ENCODE measurements at places on chromosomes 12 and 14.

- H3K4me3 ChIP-seq: no peak overlapping the region
- peaks cover 23% of the 10 kb centered on the region for H3K27me3 ChIP-seq
- DNase-seq: no peak
Measured at GRCh38 chr14:23186913-23187654, 3.6 kb upstream of the SLC7A8 start.

GRCh38 chr14:103318750-103319419 is 15.2 kb upstream of the EIF5 start:
- DNase-seq: no peak
- no peaks in the 10 kb centered on the region for H3K4me1 ChIP-seq
- H3K36me3 ChIP-seq: peaks cover 2% of the 10 kb centered on the region
- no peak overlapping the region for H3K27ac ChIP-seq
- no peak overlapping the region for H3K4me3 ChIP-seq

DNA sequence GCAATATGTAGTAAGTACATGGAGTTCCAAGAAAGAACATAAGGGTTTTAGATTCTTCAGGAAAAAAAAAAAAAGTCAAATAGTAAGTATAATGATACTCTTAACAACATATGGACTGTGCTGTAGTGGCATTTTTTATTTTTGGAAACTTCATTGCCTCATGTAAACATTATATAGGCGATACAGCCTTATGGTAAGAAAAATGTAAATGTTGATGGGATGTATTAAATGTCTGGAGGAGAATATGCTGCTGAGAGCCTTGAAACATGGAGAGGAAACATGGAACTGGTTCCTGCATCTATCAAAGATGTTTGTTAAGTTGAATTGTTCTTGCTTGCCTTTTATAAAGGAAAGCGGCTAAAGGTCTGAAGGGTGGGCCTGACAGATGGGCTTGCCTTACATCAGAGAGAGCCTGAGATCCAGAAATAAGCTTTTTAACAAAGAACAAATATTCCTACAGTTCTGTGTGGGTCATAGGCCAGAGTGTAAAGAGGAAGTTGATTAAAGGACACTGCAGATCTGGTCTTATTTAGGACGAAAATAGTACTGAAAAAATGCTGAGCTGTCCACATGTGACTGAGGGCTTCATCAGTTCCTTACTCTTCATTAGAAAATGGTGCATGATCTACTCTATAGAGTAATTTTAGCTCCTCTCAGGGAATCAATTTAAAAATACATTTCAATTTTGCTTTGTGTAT is 448.1 kb upstream of the DCN start:
- H3K36me3 ChIP-seq: no peaks in the 10 kb centered on the region
- H3K4me1 ChIP-seq: no peaks in the 10 kb centered on the region
- no peak overlapping the region for H3K4me3 ChIP-seq
- no peak for DNase-seq
- no peak overlapping the region for H3K27ac ChIP-seq

DNA sequence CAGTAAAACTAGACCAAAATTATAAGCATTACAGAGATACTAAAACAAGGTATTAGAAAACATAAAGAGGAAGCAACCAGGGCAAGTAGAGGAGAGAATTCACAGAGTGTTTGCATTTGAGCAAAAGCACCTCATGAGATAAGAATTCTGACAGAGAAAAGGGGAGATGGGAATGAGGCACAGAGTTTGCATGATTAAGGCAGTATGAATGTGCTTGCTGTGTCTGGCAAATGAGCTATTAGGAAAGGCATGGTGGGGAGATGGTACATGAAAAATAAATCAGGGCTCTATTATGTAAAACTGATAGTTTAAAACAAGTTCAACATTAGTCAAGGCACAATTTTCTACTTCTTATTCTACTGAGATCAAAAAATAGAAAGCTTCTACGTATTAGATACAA is 23.1 kb downstream of the GARIN6 start:
- H3K4me3 ChIP-seq: no peak overlapping the region
- no peaks in the 10 kb centered on the region for H3K4me1 ChIP-seq
- H3K36me3 ChIP-seq: no peaks in the 10 kb centered on the region
- H3K27me3 ChIP-seq: no peaks in the 10 kb centered on the region

DNA sequence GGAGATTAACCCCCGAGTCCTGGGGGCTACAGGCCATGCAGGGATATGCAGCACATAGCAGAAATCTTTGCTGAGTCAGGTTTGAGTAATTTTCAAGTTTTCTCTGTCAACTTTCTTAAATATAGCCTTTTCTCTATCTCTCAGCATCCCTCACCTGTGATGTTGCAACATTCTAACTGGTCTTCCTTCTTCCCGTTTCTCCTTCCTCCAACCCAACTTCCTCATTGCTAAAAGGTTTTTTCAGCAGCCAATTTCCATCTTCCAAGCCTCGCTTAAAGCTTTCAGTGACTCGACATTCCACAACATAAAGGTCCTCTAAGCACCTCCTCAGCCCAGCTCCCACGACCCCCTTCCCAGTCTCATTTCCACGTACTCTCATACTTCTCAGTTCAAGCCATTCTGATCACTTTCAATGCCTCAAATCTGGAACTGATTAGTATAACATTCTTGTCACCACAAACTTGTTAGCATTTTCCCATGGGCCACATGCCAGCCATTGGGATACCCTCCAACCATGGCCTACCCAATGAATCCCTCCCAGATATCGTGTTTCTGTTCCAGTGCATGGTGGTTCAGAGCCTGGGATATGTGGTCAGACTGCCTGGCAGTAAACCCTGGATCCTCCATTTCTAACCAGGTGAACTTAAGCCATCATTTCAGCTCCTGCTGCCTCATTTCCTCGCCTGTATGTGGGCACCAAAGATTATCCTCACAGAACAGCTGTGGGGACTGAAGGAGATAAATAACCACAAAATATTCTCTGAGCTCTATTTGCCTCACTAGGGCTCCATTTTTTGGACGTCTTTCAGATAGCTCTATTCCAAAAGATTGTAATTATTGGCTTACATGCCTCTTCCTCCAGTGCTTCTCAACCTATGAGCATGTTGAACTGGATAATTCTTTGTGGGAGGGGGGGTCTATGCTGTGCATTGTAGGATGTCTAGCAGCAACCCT is 65.8 kb downstream of the KCNK10 start:
- H3K4me1 ChIP-seq: no peaks in the 10 kb centered on the region
- no peak for DNase-seq
- H3K27me3 ChIP-seq: peaks cover 72% of the 10 kb centered on the region
- no peak overlapping the region for H3K4me3 ChIP-seq
- no peak overlapping the region for H3K27ac ChIP-seq
- peaks cover under 1% of the 10 kb centered on the region for H3K36me3 ChIP-seq

DNA sequence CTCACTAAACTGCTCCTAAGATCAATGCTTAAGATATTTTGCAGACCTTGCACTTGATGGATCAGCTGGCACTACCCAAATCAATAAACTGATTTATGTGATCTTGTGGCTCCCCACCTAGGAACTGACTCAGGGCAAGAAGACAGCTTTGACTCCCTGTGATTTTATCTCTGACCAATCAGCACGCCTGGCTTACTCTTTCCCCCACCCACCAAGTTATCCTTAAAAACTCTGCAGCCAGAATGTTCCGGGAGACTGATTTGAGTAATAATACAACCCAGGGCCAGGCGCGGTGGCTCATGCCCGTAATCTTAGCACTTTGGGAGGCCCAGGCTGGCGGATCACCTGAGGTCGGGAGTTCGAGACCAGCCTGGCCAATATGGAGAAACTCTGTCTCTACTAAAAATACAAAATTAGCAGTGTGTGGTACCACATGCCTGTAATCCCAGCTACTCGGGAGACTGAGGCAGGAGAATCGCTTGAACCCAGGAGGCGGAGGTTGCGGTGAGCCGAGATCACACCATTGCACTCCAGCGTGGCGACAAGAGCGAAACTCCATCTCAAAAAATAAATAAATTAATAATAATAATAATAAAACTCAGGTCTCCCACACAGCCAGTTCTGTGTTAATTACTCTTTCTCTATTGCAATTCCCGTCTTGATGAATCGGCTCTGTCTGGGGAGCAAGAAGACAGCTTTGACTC is 12.0 kb downstream of the MORN3 start:
- H3K4me3 ChIP-seq: peak overlapping the region; percentile 58
- peaks cover 48% of the 10 kb centered on the region for H3K4me1 ChIP-seq
- no peaks in the 10 kb centered on the region for H3K27me3 ChIP-seq
- H3K36me3 ChIP-seq: peaks cover 7% of the 10 kb centered on the region
- H3K27ac ChIP-seq: peak overlapping the region; percentile 98

GRCh38 chr14:50773632-50774541 is 57.1 kb downstream of the NIN start:
- H3K4me1 ChIP-seq: peaks cover 9% of the 10 kb centered on the region
- H3K36me3 ChIP-seq: peaks cover 11% of the 10 kb centered on the region
- no peak overlapping the region for H3K4me3 ChIP-seq
- no peak overlapping the region for H3K27ac ChIP-seq
- no peaks in the 10 kb centered on the region for H3K27me3 ChIP-seq

DNA sequence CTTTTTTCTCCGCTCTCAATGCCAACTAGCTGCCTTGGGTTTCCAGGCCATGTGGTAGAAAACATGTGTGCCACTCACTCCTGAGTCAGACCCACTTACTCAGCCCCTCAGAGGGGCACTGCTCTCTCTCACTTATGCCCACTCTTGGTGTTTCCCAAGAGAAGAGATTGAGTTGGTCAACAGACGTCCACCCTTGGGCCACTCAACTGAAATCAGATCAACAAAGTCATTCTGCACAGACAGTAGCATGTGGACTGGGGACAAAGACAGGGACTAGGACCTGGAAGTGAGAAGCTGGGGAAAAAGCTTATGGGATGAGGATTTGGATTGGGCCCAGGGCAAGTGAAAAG is 161.2 kb downstream of the EFCAB11 start:
- H3K4me3 ChIP-seq: no peak overlapping the region
- H3K27ac ChIP-seq: no peak overlapping the region
- H3K27me3 ChIP-seq: no peaks in the 10 kb centered on the region
- no peaks in the 10 kb centered on the region for H3K4me1 ChIP-seq

DNA sequence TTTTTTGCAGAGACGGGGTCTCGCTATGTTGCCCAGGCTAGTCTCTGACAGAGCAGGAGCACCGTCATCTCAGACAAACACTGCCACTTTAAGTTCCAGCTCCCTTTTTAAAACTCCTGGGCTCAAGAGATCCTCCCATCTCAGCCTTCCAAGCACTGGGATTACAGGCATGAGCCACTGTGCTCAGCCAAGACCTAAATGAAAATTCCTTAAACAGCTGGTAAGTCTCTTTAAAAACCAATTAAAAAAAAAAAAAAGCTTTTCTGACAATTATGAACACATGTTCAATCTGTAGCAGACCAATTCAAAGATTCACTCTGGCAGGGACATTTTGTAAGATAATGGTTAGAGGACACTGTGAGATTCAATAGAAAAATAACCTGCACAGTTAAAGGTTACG is 77.8 kb downstream of the HECTD4 start:
- H3K4me1 ChIP-seq: peaks cover 11% of the 10 kb centered on the region
- H3K27me3 ChIP-seq: no peaks in the 10 kb centered on the region
- no peak overlapping the region for H3K27ac ChIP-seq
- no peak for DNase-seq
- H3K36me3 ChIP-seq: peaks cover 9% of the 10 kb centered on the region
- no peak overlapping the region for H3K4me3 ChIP-seq

DNA sequence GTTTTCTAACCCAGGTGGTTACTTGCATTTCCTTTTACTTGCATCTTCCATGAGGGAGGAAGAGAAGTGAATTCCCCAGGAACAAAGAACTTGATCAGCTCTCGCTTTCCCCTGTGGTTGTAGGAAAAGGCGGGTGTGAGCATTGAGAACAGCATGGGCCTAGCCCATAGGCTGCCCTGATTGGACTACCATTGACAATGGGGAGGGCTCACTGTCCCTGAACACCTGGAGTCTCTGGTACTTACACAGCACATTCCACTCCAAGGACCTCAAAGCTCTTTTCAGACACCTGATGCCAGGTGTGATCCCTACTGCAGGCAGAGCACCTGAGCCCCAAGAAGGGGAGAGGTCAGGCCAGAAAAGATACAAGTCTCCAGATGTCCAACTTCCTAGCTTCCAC is 25.0 kb downstream of the MAX start:
- no peak for DNase-seq
- no peak overlapping the region for H3K4me3 ChIP-seq
- H3K27me3 ChIP-seq: no peaks in the 10 kb centered on the region

DNA sequence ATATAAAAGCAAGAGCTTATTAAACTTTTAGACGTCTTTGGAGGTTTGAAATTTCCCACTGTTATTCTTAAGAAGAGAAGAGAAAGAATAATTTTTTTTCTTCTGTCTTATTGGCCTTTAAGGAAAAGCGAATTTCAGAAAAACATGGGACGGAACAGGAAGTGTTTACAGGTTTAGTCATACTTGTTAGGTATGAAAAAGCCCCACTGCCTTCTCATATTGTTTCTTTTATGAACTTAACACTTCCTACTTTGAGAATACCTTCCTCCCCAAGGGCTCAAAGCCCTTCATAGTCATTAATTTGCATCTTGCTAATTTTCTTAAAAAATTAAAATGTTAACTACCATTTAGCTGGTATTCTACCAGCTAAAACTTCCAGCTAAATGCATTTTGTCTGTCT is 82.0 kb downstream of the ETV6 start:
- DNase-seq: no peak
- peaks cover 57% of the 10 kb centered on the region for H3K4me1 ChIP-seq
- H3K27ac ChIP-seq: peak overlapping the region; percentile 98
- peak overlapping the region; percentile 80 for H3K4me3 ChIP-seq
- no peaks in the 10 kb centered on the region for H3K27me3 ChIP-seq
- peaks cover 5% of the 10 kb centered on the region for H3K36me3 ChIP-seq

DNA sequence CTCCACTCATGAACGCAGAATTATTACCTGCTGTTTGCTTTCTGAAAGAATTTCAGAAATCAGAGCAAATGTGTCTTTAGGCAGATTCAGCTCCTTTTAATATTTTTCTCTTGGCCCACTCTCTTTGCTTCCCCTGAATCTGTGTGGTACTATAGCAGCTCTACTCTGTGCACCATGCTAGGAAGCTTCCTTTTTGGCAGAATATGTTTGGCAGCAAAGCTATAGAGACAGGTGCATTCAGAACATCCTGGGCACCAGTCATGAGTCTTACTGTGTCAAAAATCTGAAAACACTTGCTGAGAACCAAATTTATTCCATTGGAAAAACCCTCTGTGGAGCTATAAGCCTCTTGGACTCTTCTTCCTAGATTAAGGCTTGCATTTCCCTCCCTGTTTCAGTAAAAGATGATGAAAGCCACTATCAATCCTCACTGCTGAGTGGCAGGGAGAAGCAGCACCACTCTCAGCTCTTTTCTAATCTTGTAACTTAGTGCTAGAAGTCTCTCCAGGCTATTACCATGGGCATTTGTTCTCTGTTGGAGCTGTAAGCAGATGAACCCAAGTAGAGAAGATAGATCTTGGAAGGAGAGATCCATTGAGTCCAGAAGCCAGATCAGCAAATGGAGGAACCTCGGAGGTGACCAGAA is 18.2 kb downstream of the CIPC start:
- peak overlapping the region; percentile 69 for H3K27ac ChIP-seq
- no peaks in the 10 kb centered on the region for H3K27me3 ChIP-seq
- peaks cover 9% of the 10 kb centered on the region for H3K4me1 ChIP-seq
- no peaks in the 10 kb centered on the region for H3K36me3 ChIP-seq

All from T-helper 17 cell (primary cell).